ENCODE measurements at places on chromosomes 5 and 9.

DNA sequence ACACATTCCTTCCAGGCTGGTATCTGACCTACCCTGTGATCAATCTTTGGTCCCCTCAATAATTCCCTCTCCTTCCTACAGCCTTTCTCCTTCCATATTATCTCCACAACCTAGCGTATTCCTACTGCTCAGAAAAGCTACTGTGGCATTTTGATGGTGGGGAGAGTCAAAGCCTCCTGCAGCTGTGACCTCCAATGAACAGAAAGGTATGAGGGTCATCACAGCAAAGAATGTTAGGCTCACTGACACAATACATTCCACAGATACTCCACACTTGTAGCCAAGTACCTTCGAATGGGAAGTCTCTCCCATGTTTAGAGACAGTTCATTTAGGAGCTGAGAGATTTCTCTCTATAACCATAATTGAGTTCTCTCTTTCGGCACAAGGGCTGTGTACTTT is 5.9 kb downstream of the FBN2 start:
- DNase-seq = no peak

GRCh38 chr5:56229111-56229510 is 4.0 kb downstream of the ANKRD55 start:
- DNase-seq = no peak

- DNase-seq = no peak
Observed at GRCh38 chr5:80141147-80141671, 106.1 kb downstream of the THBS4 start.

DNA sequence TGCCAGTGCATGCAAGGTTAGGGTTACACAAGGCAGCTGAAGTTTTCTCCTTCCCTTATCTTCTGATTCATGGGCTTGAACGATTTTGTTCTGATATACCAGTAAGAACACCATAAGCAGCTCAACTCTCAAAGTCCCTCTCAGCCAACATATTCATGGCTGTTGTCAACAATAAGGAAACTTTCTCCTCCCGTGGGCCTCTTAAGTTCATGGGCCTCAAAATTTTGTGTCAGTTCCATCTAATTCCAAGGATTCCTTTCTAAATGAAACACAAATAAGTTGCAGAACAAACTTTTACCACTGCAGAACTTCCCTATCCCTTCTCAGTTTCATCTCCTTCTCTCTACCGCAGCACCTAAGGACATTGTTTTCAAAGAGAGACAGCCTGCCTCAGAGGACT is 23.6 kb upstream of the CAST start:
- DNase-seq = no peak

GRCh38 chr9:130189840-130190239 is 17.6 kb downstream of the NCS1 start:
- no peak for DNase-seq

DNA sequence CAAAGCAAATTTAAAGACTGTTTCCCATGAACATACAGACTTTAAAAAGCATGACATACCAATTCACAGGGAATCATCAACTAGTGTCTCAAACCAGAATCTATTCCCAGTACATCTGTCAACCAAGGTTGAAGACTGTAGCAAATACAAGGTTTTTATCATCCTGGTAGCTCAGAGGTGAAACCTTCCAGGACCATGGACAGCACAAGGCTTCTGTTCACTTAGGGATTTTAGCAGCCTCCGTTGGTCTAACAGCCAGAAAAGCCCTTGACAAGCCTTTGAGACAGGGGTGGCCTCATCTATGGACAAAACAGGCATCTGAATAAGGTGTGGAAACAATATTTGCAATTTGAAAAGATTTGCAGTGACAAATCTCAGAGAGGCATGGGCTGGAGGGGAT is 119.0 kb downstream of the TRIM32 start:
- no peak for DNase-seq

- no peak for DNase-seq
Observed at GRCh38 chr5:68661237-68661636, 432.6 kb upstream of the SLC30A5 start.

- no peak for DNase-seq
Observed at GRCh38 chr5:109340351-109340750, 69.4 kb downstream of the PJA2 start.

GRCh38 chr5:134527156-134527960 is 1.9 kb downstream of the JADE2 start:
- peak; percentile 53 for DNase-seq

- no peak for DNase-seq
Observed at GRCh38 chr9:93245437-93245970, 61.6 kb downstream of the WNK2 start.

GRCh38 chr9:90803860-90804593 is 2.4 kb downstream of the SYK start:
- DNase-seq = no peak

DNA sequence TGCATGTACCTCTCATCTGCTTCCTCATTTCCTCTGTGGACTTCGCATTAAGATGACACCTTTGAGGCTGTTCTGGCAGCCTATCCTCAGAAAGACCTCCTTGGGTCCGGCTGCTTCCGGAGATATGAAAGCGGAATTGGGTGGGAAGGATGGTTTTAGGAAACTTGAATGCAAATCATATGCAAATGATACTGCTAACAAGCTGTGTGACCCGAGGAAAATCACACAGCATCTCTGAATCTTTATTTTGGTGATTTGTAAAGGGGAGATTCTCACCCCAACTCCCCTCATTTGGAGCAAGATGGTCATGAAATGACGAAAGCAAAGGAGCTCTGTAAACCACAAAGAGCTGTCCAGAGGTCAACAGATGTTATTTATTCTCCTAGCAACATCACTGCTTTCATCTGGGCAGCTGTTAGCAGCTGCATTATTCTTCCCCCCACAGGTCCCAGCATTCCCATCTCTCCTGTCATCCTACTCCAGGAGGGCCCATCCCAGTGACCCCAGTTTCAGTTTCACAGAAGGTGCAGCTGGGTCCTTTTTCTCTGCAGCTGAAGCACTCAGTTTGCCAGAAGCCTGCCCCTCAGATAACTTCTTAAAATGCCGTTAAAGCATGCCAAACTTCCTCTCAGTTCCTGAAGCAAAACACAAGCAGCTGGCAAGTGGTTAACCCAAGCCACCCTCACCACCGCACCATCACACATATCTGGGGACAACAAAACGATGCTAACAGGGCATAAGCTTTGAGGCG is 269.5 kb downstream of the SEC61B start:
- no peak for DNase-seq

Data from central memory CD4-positive, alpha-beta T cell (primary cell).